ENCODE measurements at places on chromosomes 7 and 10. TPM values are rescaled to one million over a fixed set of nuclear protein-coding genes. Genes with fewer than 3 reads are reported as not detected.

SUGCT gene
- 1.5 TPM for total RNA-seq

MOSPD3 gene
- 18.7 TPM for total RNA-seq

GIMAP1 gene
- total RNA-seq: not detected

MYOZ1 gene
- 0.05 TPM for total RNA-seq

GBX1 gene
- 0.09 TPM for total RNA-seq

TSPAN14 gene
- total RNA-seq: 89.2 TPM

EBF3 gene
- total RNA-seq: 0.20 TPM

ARHGEF5 gene
- 2.9 TPM for total RNA-seq

TMEM273 gene
- total RNA-seq: not detected

GALNT17 gene
- not detected for total RNA-seq

MMP21 gene
- not detected for total RNA-seq

ACBD7 gene
- 1.2 TPM for total RNA-seq

COA1 gene
- total RNA-seq: 87.4 TPM

NUTM2E gene
- 0.26 TPM for total RNA-seq

AKR1C8 gene
- total RNA-seq: 0.07 TPM

CYP3A5 gene
- 1.4 TPM for total RNA-seq

POM121C gene
- 39.7 TPM for total RNA-seq

ENKUR gene
- 0.38 TPM for total RNA-seq

CLEC5A gene
- total RNA-seq: not detected

GIMAP8 gene
- total RNA-seq: not detected

SGMS1 gene
- total RNA-seq: 51.4 TPM

HABP2 gene
- 0.14 TPM for total RNA-seq

TCERG1L gene
- not detected for total RNA-seq

FAM25A gene
- total RNA-seq: not detected

TSPAN12 gene
- total RNA-seq: 0.38 TPM

ANKIB1 gene
- 29.6 TPM for total RNA-seq

SH2D4B gene
- 0.13 TPM for total RNA-seq

All from A549 treated with dexamethasone at 1 μM for 4 hours (cell line).